DMS79 (cell line): ENCODE measurements at places on chromosomes 2 and 18.

GRCh38 chr2:66915237-66915636 is 480.3 kb downstream of the MEIS1 start:
- no peak for DNase-seq

DNA sequence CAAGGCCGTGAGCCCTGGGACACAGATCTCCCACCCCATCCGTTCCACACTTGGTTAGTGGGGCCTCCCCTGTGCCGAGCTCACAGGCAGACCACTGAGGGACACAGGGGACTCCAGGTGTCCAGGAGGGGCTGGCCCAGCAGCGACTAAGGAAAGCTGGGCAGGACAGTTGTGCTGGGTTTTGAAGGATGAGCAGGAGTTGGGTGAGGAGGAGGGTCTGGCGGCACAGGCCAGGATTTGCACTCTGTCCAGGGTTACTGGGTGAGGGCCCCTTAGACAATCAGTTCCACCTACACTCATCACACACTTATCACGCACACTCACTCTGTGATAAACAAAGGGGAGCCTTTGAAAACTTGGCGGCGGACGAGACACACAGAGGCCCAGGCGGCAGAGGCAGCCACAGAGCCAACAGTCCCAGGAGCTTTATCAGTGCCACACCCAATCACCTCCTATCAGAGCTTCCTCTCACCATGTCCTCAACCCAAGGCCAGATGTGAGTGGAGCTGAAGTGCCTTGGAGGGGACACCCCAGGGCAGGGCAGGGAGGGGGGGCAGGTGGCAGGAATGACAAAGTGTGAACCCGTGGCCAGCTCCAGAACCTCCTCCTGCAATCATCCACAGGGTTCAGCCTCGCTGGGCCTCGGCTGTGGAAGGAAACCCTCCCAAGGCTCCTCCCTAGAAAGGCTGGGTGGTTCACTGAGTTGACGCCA is 26.6 kb downstream of the BIN1 start:
- no peak for DNase-seq

DNA sequence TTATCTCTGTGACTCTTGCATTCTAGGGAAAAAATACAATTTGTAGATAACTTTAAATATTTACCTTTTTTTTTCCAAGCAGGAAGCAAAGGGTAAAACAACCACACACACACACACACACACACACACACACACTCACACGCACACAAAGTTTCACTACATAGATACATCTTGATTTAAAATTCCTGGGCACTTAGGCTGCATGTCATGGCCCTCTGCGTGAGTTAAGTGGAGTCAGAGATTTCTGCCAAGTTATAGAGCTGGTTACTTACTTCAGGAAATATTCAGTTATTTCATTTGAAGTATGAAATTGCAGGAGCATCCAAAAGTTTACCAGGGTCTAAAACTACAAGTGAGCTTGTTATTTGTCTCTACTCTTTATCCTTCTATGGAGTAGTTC is 612.0 kb downstream of the IRS1 start:
- no peak for DNase-seq

DNA sequence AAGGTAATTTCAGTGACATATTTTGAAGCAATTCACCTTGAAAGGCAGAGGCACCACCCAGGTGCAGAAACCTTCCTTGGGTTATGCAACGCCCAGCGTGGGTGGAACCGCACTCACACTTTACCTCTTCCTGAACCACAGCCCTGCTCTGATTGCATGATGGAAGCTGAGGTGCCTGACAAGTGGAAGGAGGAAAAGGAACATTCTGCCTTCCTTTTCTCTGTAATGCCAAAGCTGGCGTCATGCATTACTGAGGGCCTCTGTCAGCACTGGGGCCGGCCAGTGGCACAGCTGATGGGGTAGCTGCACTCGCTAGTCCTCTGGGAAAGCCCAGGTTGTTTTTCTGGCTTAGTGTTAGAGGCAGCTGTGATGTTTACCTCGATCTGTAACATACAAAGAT is 266.5 kb downstream of the NEDD4L start:
- DNase-seq = no peak

- DNase-seq = no peak
These were observed 1988.8 kb upstream of the PIK3C3 start for GRCh38 chr18:39966275-39966674.
